Stimulated activated naive CD8-positive, alpha-beta T cell treated with anti-CD3 and anti-CD28 coated beads, Interleukin-15, Interleukin-2, amounts not matched to agents 100 U/mL and 50 U/mL, for 24 hours (primary cell): ENCODE measurements at places on chromosomes 16 and 17.

- no peak for DNase-seq
These were observed 872 bp downstream of the ELMO3 start for GRCh38 chr16:67199808-67200198.

- DNase-seq: peak; percentile 20
These were observed 133.6 kb downstream of the SNX11 start for GRCh38 chr17:48241131-48241591.

DNA sequence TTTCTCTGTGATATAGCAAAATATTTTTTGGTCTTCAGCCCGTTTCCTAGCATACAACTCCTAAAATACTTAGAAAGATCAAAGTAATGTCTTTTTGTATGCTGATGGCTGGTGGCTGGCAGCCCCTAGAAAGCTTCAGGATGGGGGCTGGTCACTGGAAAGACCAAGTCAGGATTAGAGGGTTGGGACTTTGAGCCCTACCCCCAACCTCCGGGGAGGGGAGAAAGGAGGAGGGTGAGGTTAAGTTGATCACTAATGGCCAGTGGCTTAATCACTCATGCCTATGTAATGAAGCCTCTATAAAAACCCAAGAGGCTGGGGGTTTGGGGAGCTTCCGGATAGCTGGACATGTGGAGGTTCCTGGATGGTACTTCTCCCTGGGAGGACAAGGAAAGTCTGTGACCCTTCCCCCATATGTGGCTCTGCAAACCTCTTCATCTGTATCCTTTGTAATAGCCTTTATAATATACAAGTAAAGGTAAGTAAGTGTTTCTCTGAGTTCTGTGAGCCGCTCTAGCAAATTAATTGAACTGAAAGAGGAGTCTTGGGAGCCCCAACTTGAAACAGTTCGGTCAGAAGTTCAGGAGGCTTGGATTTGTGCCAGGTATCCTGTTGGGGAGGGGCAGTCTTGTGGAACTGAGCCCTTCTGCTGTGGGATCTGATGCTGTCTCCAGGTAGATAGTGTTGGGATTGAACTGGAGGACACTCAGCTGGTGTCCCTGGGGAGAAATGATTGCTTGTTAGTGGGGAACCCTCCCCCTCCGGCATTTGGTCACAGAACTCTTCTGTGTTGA lies 3.5 kb downstream of the SLC7A6 start:
- no peak for DNase-seq

DNA sequence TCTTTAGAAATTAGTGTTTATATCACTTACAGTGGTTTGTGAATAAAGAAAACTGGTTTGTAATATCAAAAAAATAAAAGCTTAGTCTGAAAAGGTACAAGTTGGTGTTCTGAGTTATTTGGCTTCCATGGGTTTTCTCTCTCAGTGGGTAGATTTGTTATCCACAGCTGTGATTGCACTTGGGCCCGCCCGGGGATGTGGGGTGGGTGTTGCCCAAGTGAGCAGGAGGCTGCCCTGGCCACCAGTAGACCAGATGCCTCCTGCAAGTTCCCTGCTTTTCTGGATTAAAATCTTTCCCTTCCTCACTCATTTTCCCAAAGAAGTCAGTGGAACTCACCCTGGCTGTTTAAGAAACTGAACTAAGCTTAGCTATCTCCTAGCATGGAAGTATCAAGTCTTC lies 380.6 kb downstream of the RBFOX1 start:
- DNase-seq: no peak
